ENCODE measurements at places on chromosomes 5 and 9. TPM values are rescaled to one million over a fixed set of nuclear protein-coding genes. Genes with fewer than 3 reads are reported as not detected.

Gene SPINK1
- total RNA-seq = 3.4 TPM

Gene PDGFRB
- total RNA-seq = 362 TPM

Gene FOXD4L3
- not detected for total RNA-seq

Gene TMEM252
- total RNA-seq = not detected

Gene IL31RA
- total RNA-seq = 6.6 TPM

Gene HTR4
- 7.8 TPM for total RNA-seq

Gene OR1L4
- not detected for total RNA-seq

Gene ITK
- total RNA-seq = 8.2 TPM

Gene N4BP3
- 0.07 TPM for total RNA-seq

Gene P4HA2
- total RNA-seq = 47.7 TPM

Gene ALDH1A1
- 196 TPM for total RNA-seq

DNA sequence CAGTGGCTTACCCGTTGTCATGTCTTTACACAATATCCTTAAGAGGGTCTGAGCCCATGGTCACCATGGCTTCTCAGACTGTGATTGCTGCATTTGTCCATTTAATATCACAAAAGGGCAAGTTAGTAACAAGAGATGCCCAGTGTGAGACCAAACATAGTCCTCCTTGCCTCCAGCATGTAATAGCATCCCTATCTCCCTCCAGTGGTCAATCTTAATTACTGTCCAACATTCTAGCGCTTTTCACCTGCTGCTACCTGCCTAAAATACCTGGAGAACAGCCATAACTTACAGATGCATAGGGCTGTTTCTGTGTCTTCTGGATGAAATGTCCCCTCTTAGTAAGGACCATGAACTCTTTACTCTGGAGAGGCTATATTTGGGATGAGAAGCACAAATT lies 267.2 kb upstream of the DAB2 start:
- no peak for DNase-seq

DNA sequence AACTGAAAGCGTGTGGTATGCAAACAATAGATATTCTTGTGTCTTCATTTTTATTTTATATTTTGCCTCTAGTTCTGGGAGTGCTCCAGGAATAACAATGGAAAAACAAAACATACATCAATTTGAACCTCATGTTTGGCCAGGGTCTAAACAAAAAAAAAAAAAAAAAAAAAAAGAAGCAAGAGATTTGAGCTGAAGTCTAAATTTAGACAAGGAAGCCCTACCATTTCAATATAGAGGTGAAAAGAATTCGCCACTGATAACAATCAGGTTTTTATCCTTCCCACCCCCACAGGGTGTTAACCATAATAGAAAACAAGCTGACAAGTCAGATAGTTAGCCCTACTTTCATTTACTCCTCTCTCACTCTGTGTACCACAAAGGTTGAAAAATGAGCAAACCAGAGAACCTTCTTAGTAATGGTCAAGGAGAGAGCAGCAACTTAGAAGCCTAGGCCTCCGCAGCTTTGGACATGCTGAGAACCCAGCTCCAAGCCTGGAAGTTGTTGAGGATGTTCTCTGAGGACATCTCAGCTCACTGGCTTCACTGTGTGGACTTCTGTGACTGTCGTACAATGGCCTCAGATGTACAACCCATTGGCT lies 118.2 kb upstream of the HMHB1 start:
- no peak for DNase-seq

- no peak for DNase-seq
These were observed 206.5 kb downstream of the KCTD16 start for GRCh38 chr5:144377207-144377606.

GRCh38 chr5:13866792-13867191 lies 77.7 kb downstream of the DNAH5 start:
- DNase-seq = no peak

DNA sequence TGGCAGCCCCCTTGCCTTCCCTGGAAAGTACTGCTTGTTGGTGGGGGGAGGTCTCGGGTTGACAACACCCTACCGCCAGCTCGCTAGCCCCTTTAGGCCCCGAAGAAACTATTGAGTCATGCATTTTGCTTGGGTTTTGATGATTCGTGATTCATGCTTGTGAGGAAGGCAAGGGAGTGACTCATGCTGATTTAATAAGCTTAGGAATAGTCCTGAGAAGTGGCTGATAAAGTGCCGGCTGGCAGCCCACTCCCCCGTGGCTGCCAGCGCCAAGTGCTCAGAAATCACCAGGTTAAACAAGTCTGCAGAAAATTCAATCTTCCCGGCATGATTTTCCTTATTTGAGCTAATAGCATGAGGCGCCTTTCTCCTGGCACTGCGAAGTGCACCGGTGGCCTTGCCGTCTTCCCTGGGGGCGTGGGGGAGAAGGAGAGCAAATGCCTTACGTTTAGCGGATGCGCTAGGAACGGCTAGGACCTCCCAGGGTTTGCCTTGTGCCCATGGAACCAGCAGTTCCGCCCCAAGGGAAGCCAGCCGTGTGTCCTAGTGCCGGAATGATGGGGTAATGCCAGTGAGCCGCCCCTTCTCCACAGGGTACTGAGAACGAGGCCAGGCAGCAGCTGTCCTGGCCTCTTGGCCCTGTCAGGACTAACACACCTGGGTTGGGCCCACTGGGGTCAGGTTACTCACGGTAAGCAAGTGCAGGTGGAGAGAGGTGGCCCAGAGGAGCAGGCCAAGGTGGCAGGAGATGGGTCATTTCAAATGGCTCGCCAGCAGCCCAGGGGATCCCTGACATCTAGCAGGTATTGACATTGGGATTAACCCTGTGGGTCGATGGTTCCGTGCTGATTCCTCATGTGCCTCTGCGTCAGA lies 151.9 kb downstream of the MACROH2A1 start:
- no peak for DNase-seq

GRCh38 chr5:17966640-17967402 lies 332.6 kb downstream of the TAF11L14 start:
- DNase-seq = no peak

DNA sequence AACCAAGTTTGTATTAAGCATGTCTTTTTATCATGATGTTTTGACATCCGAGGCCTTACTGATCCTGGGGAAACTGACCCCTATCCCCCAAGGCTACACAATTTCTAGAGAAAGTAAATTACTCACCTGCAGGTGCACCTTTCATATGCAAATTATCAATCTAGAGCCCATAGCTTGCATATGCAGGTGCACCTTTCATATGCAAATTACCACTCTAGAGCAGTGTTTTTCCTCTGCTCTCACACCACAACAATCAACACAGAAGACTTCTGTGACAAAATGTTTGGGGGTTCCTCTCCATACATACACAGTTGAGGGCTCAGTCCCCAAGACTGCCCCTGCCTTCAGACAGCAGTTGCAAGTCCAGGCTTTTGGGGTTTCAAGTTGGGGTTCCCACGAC lies 203.7 kb upstream of the RORB start:
- no peak for DNase-seq

DNA sequence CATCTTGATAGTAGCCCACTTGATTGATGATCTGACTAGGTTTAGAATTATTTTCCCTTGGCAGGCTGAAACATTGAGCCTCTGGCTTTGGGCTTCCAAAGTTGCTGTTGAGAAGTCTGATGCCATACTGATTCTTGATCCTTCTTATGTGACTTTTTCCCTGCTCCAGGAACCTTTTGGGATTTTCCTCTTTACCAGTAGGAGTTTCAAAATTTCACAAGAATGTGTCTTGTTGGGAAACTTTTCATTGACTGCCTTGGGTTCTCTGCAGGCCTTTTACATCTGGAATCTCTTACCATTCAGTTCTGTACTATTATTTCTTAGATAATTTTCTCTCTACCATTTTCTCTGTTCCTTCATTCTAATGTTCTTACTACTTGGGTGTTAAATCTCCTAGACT lies 20.0 kb downstream of the STC2 start:
- DNase-seq = no peak

GRCh38 chr5:13034061-13034460 lies 910.4 kb downstream of the DNAH5 start:
- no peak for DNase-seq

GRCh38 chr5:68528821-68529273 lies 313.3 kb downstream of the PIK3R1 start:
- DNase-seq = no peak

- no peak for DNase-seq
These were observed 43.6 kb downstream of the ROPN1L start for GRCh38 chr5:10485142-10485795.

- peak; percentile 11 for DNase-seq
These were observed 37.2 kb upstream of the UBAP2 start for GRCh38 chr9:34085581-34086500.

GRCh38 chr5:137619191-137619870 lies 116.6 kb downstream of the KLHL3 start:
- peak; percentile 40 for DNase-seq

DNA sequence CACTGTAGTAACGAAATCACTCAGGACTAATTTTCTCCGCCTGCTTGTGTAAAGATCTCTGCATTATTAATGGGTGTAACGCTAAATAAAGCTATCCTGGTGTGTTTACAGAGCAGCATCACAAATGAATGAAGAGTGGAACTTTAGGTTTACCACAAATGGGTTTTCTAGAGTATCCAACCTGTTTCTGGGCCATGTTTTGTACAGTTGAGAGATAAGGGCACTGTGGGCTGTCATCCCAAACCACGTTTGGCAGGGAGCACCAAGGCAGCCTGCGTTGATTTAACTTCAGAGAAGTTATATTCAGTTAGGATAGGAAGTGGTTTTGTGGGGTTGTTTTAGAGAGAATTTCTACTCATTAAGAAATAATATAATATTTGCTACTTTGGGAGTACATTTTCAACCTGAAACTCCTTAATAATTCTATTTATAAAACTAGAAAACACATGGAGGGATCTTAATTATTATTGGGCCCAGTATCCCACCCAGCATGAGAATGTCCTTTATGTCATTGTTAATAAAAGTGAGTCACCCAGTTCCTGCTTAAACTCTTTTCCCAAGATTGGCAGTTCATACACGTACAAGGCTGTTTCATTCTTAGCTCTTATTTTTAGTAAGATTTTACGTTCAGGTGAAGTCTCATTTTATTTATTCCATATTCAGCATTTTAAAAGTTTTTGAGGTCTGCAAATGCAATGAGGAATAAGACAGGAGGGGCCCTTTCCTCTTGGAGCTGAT lies 8.0 kb downstream of the KCNN2 start:
- DNase-seq = no peak

DNA sequence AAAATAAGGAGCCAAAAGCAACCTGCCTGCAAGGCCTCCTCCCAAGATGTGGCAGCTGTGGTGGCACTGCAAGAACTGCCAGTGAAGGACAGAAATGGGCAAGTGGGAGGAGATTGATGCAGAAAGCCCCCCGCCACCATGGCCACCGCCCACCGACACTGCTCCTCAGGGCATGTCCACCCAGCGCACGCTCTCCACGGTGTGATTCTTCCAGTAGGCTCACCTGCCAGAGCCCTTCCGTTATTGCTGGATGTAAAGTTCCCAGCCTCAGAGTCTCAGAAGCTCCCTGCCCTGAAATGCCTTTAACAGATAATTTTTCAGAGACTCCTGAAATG lies 155.2 kb upstream of the PHYKPL start:
- DNase-seq = no peak

GRCh38 chr9:20436476-20437195 lies 185.7 kb downstream of the MLLT3 start:
- DNase-seq = no peak

GRCh38 chr5:149552553-149553160 lies 1.4 kb upstream of the CSNK1A1 start:
- DNase-seq = no peak

GRCh38 chr5:156191547-156191946 lies 135.4 kb upstream of the SGCD start:
- no peak for DNase-seq

- no peak for DNase-seq
These were observed 383.0 kb downstream of the DIRAS2 start for GRCh38 chr9:90259311-90260246.

DNA sequence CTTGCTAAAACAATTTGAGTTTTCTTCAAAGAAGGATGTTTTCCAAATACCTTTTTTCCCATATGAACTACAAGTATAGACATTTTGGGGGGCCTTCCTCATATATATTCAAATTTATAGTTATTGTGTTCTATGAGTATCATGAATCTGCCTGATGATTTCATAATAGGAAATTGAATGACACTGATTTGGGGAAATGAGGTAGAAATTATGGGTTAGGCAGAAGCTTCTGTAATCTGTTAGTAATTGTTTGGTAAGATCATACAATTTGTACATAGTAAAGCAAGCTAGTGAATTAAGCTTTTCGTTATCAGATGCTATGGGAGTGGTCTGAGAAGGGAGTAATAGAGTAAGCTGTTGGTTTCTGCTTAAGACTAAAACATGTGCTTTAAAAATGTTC lies 98.0 kb downstream of the TRIO start:
- no peak for DNase-seq

GRCh38 chr9:126475933-126476555 lies 137.7 kb upstream of the LMX1B start:
- DNase-seq = no peak

DNA sequence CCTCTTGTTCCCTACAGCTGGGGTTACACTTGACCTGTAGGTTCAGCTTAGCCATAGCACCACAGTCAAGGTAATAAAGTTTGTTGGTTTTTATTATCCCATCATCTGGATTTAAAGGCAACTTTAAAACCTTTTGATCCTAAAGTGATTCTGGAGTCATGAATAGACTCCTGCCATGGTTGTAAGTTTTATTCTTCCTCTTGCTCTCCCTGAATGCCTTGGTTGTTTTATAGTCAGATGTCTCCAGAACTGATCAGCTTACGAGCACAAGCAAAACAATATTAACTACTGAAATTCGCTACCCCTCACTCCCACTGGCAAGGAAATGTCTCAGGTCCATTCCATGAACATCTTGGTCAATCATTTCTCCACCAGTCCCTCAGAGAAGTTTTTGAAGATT lies 1328.6 kb downstream of the PTPRD start:
- no peak for DNase-seq

DNA sequence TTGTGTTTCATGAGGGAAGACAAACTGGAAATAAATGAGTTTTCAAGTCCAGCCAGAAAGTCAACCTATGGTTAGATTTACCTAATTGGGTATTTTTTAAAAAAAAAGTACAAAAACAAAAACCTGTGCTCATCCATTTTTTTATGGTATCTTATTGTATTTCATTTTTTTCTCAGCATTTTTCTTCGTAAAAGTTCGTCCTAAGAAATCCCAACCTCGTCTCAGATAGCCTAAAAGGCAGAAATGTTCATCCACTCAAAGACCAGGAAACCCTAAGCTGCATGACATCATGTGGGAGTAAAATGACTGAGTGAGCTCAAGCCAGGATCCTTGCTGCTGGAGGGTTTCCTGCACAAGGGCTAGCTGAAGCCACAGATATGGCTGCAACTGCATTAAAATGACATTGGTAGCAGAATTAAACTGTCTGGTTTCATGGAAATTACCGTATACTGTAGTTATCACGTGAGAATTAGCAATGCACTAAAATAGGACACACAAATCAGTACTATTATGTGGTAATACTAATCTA lies 70.4 kb downstream of the NFIB start:
- no peak for DNase-seq

Measured in thoracic aorta (tissue), 2 donors.